ENCODE measurements at places on chromosomes 5 and 9. TPM values are rescaled to one million over a fixed set of nuclear protein-coding genes. Genes with fewer than 3 reads are reported as not detected.

GRCh38 chr9:104960662-104961061, 32.7 kb upstream of the ABCA1 start:
- no peak overlapping the region for H3K27ac ChIP-seq
- no peak for DNase-seq
- H3K36me3 ChIP-seq: no peaks in the 10 kb centered on the region
- peaks cover 13% of the 10 kb centered on the region for H3K27me3 ChIP-seq
- peak overlapping the region; percentile 59 for H3K4me3 ChIP-seq
- peaks cover 22% of the 10 kb centered on the region for H3K4me1 ChIP-seq

GRCh38 chr5:21931116-21931515, 922.0 kb downstream of the CDH12 start:
- H3K4me3 ChIP-seq: no peak overlapping the region
- no peaks in the 10 kb centered on the region for H3K4me1 ChIP-seq
- H3K27me3 ChIP-seq: no peaks in the 10 kb centered on the region
- H3K27ac ChIP-seq: no peak overlapping the region

Gene PLAC8L1
- 2.5 TPM for total RNA-seq

- no peak overlapping the region for H3K4me3 ChIP-seq
- H3K36me3 ChIP-seq: no peaks in the 10 kb centered on the region
- H3K27me3 ChIP-seq: no peaks in the 10 kb centered on the region
Measured at GRCh38 chr9:27278374-27278773, 18.6 kb downstream of the EQTN start.

DNA sequence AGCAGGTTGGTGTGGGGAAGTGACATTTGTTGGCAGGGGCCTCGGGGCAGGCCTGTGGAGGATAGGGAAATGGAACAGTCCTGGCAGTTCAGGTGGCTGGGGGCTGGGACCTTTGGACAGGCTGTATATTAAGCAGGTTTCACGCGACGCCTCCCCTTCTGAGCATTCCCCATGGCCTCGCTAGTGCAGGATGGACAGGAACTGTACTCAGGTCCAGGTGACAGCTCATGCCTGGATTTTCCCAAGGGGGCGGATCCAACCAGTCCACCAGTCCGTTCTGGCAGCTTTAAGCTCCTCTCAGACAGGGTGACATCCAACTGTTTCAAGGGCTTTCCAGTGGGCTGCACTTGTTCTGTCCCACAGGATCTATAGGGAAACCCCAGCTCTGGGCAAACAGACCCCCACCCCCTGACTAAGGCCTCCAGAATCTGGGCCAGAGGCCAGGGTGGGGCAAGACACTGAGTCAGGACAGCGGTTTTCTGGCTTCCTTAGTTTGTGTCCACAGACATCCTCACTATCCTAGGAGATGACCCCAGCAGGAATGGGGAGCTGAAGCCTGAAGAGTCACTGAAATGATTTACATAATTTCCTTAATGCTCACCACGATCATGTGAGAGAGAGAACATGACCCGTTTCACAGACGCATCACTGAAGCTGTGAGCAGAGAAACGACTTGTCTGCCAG, 20.9 kb downstream of the CSF2 start:
- peak overlapping the region; percentile 84 for H3K27ac ChIP-seq
- H3K36me3 ChIP-seq: peaks cover 5% of the 10 kb centered on the region
- DNase-seq: no peak
- H3K27me3 ChIP-seq: peaks cover 7% of the 10 kb centered on the region
- H3K4me3 ChIP-seq: peak overlapping the region; percentile 26

Gene TAF11L10
- not detected for total RNA-seq

Gene MSX2
- total RNA-seq: not detected

All from natural killer cell treated with Interleukin-12 subunit alpha and Interleukin-12 subunit beta and Interleukin-15 and Interleukin-18, amount 100 ng/mL, for 72 hours (primary cell).